Esophagus squamous epithelium (tissue), 5 donors: ENCODE measurements at places on chromosomes 2 and 18.

GRCh38 chr2:105238664-105239240 lies 2.8 kb upstream of the GPR45 start:
- H3K4me3 ChIP-seq: no peak overlapping the region
- no peak overlapping the region for H3K27ac ChIP-seq
- no peak for DNase-seq
- H3K36me3 ChIP-seq: no peaks in the 10 kb centered on the region
- H3K27me3 ChIP-seq: peaks cover 24% of the 10 kb centered on the region
- peaks cover 20% of the 10 kb centered on the region for H3K4me1 ChIP-seq

GRCh38 chr18:62612776-62613175 lies 90.0 kb downstream of the ZCCHC2 start:
- H3K27ac ChIP-seq: no peak overlapping the region
- no peaks in the 10 kb centered on the region for H3K27me3 ChIP-seq
- H3K4me1 ChIP-seq: no peaks in the 10 kb centered on the region
- DNase-seq: no peak

GRCh38 chr2:69973335-69973735 lies 11.9 kb upstream of the ASPRV1 start:
- no peak for DNase-seq
- H3K27me3 ChIP-seq: no peaks in the 10 kb centered on the region
- H3K27ac ChIP-seq: no peak overlapping the region
- H3K4me1 ChIP-seq: no peaks in the 10 kb centered on the region
- no peaks in the 10 kb centered on the region for H3K36me3 ChIP-seq

GRCh38 chr18:57581301-57581934 lies 5.1 kb downstream of the FECH start:
- H3K4me3 ChIP-seq: no peak overlapping the region
- H3K27ac ChIP-seq: no peak overlapping the region
- H3K27me3 ChIP-seq: no peaks in the 10 kb centered on the region

- H3K36me3 ChIP-seq: no peaks in the 10 kb centered on the region
- H3K27me3 ChIP-seq: no peaks in the 10 kb centered on the region
- DNase-seq: no peak
- no peak overlapping the region for H3K4me3 ChIP-seq
- H3K27ac ChIP-seq: no peak overlapping the region
- no peaks in the 10 kb centered on the region for H3K4me1 ChIP-seq
These were observed 7.7 kb upstream of the ALPI start for GRCh38 chr2:232448304-232448690.

- H3K4me3 ChIP-seq: no peak overlapping the region
- H3K36me3 ChIP-seq: no peaks in the 10 kb centered on the region
- no peak for DNase-seq
- no peaks in the 10 kb centered on the region for H3K27me3 ChIP-seq
- peaks cover 18% of the 10 kb centered on the region for H3K4me1 ChIP-seq
These were observed 433.7 kb upstream of the TRIB2 start for GRCh38 chr2:12282780-12283695.

GRCh38 chr2:184346338-184346862 lies 251.9 kb upstream of the ZNF804A start:
- no peak for DNase-seq
- H3K4me3 ChIP-seq: no peak overlapping the region
- no peaks in the 10 kb centered on the region for H3K36me3 ChIP-seq
- H3K27me3 ChIP-seq: no peaks in the 10 kb centered on the region
- no peak overlapping the region for H3K27ac ChIP-seq
- no peaks in the 10 kb centered on the region for H3K4me1 ChIP-seq

DNA sequence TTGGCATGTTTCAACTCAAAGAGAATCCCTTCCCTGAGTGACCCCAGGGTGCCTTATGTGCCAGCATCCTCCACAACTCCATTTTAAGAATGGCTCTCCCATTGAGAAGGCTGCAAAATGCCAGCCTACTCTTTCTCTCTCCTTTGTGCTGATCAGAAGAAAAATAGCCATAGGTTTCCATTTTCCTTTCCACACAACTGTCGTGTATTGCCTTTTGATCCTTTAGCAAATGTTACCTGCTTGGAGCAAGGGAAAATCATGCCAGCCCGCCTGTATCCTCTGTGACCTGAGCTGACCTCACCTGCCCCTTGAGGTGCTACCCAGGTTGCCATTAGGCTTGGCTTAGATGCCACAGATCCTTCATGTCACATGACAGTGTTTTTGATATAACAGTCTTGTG lies 38.8 kb downstream of the DPYSL5 start:
- no peak for DNase-seq
- no peak overlapping the region for H3K4me3 ChIP-seq
- no peaks in the 10 kb centered on the region for H3K36me3 ChIP-seq
- no peak overlapping the region for H3K27ac ChIP-seq
- no peaks in the 10 kb centered on the region for H3K27me3 ChIP-seq

- no peak overlapping the region for H3K4me3 ChIP-seq
- no peak for DNase-seq
- peaks cover 12% of the 10 kb centered on the region for H3K4me1 ChIP-seq
- H3K36me3 ChIP-seq: no peaks in the 10 kb centered on the region
- no peaks in the 10 kb centered on the region for H3K27me3 ChIP-seq
These were observed 170.4 kb downstream of the ZFP36L2 start for GRCh38 chr2:43055985-43056384.

- no peak overlapping the region for H3K27ac ChIP-seq
- no peak for DNase-seq
- no peaks in the 10 kb centered on the region for H3K27me3 ChIP-seq
- no peaks in the 10 kb centered on the region for H3K4me1 ChIP-seq
- no peak overlapping the region for H3K4me3 ChIP-seq
- no peaks in the 10 kb centered on the region for H3K36me3 ChIP-seq
These were observed 601.9 kb upstream of the DDX18 start for GRCh38 chr2:117212562-117212961.
